ENCODE measurements at places on chromosomes 12 and 14.

GRCh38 chr12:107448198-107448597 is 237.4 kb upstream of the PWP1 start:
- no peak for DNase-seq

DNA sequence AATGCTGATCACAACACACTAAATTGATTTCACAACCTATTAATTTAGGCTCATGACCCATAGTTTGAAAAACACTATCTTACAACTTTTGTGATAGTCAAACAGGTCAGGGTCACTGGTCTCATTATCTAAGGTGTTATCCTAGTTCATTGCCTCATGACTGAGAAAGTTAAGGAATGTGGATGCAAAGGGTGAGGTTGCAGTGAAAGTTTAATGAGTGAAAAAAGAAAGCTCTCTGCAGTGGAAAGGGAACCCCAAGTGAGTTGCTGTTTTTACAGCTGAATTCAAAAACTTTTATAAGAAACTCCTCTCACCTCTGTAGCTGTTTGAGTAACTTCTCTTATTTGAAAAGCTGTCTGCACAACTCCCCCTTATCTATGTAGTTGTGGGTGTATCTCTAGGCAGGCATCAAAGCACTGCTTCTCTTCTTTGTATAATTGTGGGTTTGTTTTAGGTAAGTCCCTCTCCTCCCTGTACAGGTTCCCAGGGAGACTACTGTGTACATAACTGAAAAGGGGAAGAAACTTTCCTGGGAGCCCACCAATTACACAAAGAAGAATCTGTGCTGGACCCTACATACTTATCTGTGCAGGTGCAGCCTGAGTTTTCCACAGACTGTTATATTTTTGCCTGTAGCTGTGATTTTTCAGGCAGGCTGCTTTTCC is 18.9 kb downstream of the DNAL1 start:
- DNase-seq: no peak

DNA sequence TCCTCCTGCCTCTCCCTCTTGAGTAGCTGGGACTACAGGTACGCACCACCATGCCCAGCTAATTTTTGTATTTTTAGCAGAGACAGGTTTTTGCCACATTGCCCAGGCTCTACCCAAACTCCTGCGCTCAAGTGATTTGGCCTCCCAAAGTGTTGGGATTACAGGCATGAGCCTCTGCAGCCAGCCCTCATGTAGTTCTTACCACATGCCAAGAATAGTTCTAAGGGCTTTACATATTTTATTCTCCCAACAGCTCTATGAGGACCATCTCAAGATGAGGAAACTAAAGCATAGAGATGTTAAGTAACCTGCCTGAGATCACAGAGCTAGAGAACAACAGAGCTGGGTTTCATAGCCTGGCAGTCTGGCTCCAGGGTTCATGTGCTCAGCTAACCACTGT is 37.9 kb upstream of the ALDH2 start:
- DNase-seq: no peak

DNA sequence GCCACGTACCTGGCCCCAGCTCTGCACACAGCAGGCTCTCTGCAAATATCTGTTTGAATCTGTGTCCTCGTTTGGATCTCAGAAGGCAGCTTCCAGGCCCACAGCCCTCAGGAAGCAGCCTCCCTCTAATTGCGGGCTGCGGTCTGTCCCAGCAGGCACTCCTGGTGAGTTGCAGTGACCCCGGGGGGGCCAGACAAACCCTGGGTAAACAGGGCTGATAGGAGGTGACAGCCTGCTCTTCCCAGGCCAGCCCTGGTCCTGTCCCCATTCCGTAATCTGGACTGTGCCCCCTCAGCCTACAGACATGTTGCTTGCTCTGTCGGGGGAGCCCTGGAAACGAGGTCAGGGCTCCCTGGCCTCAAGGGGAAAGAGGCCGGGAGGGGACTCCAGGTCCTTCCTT is 2.0 kb downstream of the FOXN4 start:
- no peak for DNase-seq

DNA sequence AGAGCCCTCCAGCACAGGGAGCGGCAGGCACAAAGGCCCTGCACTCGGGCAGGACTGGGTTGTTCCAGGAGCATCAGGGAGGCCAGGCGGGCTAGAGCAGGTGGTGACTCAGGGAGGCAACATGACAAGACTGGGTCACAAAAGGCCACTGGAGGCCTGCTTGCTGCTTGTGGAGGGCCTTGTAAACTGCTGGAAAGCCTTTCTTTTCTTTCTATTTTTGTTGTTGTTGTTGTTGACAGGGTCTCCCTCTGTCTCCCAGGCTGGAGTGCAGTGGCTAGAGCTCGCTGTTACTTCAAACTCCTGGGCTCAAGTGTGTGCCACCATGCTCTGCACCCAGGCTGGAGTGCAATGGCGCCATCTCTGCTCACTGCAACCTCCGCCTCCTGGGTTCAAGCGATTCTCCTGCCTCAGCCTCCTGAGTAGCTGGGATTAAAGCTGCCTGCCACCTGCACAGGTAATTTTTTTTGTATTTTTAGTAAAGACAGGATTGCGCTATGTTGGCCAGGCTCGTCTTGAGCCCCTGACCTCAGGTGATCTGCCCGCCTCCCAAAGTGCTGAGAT is 11.8 kb upstream of the RCOR1 start:
- DNase-seq: no peak

DNA sequence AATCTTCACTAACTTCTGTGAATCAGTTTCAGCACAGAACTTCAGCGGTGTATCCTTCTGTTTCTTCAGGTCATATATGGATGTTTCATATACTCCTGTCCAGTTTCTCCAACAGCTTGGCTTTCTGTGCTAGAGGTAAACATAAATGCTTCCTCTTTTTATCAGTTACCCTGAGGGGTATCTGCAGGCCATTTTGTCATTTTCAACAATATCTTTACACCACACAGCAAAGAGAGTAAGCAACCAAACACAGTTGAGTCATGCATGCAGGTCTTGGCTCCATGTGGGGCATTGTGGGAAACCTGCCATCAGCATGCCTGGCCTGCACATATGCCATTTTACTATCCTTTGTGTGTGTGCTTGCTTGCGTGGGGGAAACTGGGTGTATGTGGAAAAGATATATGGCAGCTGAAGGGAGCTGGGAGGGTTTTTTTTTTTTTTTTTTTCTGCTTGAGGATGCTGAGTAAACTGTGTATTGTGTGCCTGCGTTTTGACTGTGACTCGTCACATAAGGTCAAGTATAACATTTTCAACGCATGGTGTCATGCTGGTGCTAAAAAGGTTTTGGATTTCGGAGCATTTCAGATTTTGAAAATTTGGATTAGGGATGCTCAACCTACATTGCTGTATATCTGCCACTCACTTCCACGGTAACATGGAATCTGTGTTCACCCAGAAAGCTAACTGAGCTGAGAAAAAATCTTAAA is 56.1 kb upstream of the YARS2 start:
- no peak for DNase-seq

GRCh38 chr12:16228067-16228466 is 49.4 kb downstream of the SLC15A5 start:
- DNase-seq: no peak
